ENCODE measurements at places on chromosomes 3 and 15.

DNA sequence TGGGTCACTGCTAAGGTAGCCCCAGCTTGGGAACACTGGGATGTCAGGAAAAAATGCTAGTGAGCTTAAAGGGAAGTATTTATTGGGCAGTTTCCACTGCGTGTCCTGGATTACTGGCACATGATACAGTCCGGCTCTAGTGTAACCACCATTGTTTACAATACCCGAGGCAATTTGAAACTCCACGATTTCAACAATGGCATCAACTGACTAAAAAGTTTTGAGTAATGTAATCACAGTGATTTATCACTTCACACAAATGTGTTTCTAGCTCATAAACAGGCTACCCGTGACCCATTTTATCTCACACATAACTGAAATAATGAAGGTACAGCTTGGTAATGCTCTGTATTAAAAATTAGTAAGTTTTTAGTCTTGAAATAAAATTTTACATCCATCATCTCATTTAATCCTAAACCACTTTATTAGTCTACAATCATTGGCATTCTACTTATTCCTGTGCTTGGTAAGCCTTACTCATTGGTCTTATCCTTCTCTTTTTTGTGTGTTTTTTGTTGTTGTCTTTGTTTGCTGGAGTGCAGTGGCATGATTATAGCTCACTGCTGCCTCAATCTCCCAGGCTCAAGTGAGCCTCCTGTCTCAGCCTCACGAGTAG is 7.6 kb downstream of the ZMAT3 start:
- no peak for DNase-seq

- no peak for DNase-seq
Measured at GRCh38 chr3:179463319-179463718, 12.0 kb upstream of the GNB4 start.

DNA sequence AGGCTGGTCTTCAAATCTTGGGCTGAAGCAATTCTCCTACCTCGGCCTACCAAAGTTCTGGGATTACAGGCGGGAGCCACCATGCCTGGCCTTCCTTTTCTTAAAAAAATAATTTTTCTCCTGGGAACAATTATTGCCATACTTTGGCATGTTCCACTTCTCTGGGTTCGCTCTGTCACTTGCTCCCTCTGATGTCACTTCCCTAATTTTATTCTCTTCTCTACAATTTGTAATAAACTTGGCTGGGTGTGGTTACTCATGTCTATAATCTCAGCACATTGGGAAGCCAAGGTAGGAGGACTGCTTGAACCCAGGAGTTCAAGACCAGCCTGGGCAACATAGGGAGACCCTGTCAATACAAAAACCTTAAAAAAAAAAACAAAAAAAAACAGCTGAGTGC is 6.1 kb upstream of the IMPDH2 start:
- no peak for DNase-seq

GRCh38 chr3:177348974-177349373 is 151.7 kb upstream of the TBL1XR1 start:
- DNase-seq: no peak

DNA sequence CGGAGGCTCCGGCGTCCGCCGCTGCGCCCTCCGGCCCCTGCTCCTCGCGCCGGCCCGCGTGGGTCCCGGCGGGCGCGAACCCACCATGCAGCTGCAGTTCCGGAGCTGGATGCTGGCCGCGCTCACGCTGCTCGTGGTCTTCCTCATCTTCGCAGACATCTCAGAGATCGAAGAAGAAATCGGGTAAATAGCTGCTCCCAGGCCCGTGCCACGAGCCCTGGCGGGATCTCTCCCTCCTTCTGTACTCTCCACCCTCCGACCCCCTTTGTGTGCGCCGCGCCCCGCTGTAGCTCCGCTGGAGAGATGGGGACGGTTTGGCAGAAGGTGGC is 263 bp downstream of the ST8SIA2 start:
- no peak for DNase-seq

DNA sequence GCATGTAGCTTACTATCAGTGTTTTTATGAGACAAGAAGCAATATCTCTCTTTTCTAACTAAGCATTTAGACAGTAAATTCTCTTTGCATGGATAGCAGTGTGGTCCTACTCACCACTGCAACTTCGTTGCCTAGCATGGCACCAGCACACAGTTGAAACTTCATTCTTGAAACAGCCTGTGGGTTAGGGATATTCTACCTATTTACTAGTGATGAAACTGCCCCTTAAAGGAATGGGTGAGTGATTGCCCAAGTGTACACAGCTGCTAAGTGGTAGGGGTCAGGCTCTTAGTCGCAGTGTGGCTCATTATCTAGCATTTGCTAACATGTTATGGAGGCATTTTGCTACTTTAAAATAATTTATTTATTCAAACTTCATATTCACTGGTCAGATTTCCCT is 78.4 kb downstream of the CHL1 start:
- no peak for DNase-seq

DNA sequence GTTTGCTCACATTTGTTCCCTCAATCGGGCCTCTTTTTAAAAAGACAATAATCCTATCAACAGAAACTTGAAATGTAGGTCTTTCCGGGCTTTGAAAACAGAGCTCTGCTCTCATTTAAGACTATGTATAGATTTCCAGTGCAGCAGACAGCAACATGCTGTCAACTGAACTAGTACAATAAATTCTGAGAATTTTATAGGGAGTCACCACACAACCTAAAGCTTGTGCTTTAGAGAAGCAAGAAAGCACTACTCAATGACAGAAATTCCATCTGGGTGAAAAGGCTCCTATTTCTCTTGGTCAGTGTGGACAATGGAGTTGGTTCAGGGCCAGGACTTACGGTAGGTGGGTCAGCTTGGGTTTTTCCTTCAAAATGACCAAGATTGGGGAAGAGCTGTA is 583.5 kb downstream of the ROBO1 start:
- no peak for DNase-seq

DNA sequence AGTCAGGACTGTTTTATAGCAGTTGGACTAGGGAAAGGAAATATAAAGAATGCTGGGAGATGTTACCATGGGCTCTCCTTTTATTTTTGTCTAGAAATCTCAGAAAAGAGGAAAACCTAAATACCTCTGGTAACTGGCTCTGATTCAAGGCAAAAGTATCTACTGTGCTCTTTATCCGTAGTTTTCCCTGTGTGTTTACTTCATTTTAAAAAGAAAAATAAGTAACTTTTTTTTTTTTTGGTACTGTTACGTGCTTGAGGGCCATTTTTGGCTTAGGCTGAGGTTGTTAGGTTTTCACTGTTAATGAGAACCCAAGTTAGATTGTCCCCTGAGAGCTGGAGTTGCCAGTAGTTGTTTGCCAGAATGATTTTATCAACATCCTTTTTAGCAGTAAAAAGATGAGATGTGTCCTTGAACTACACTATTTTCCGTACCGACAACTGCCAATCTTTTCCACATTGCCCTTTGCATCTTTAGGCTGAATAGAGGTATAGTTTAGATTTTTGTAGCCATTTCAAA is 35.8 kb downstream of the IQGAP1 start:
- no peak for DNase-seq

DNA sequence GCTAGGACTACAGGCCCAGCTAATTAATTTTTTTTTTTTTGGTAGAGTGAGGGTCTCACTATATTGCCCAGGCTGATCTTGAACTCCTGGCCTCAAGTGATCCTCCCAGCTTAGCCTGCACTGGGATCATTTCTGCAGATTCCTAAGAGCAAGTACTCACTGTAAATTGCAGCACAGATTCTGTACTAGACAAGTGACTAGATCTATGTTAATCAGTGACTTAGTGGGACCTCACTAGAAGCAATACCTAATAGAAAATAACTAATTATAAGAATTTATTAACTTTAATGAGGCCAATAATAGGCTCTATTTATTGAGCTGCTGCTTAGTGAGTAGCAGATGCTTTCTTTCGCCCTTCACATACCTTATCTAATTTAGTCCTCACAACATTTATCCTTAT is 10.6 kb upstream of the UTS2B start:
- DNase-seq: no peak

GRCh38 chr15:34890424-34890823 is 79.1 kb downstream of the AQR start:
- DNase-seq: no peak

DNA sequence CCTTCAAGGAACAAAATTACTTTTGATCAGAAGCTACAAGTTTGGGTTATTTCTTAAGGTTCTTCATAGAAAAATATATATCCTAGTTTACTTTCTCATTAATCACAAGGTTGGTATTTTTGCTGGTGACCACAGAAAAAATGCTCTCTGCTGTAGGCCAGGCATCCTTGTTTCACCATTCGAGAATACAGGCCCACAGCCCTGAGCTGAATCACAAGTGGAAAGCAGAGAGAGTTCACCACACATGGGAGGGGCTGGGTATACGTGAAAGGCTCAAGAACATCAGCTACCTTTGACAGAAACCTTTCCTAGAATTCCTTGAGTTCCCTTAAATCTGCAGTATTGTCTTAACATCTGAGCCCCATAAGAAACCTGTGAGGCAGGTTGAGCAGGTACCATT is 23.2 kb downstream of the CPEB1 start:
- DNase-seq: no peak

GRCh38 chr3:16841041-16841753 is 43.6 kb upstream of the PLCL2 start:
- DNase-seq: no peak

DNA sequence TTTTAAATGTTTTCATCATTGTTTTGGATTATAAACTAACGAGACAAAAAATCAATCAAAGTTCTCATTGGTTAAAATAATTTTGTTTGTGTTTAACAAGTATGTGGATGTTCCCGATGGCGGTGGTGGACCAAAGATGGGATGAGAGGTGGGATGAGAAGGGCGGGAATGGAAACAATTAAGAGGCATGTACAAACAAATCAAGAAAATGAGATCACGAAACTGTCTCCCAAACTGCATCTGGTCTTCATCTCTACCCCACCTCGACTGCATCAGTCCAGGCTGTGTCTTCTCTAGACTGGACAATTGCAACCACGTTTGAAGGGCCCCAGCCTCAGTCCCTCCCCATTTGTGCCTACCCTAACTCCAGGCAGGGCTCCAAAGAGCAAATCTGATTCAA is 56.1 kb downstream of the SLC12A8 start:
- DNase-seq: no peak

DNA sequence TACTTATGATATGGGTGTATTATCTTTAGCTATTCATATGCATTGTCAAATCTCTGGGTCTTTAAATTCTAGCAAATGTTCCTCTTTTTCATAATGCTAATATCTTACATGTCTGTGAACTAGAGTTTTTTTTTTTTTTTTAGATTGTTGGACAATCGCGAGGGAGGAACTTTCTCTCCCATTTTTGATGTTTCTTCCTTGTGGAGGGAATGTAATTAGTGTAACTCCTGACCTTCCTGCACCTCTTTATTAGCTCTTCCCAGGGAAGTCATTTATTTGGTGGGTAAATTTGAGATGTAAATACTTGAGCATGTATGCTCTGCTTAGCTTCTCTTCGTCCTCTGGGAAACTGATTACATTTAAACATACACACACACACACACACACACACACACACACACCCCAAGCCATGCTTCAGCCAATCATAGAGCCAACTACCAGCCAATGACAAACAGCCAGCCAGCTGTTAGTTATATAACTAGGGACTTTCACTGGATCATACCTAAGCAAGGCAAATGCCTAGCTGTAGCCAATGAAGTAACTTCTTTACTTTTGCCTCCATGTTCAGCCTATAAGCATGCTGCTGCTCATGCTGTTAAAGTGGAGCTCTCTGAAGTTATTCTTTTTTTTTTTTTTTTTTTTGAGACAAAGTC is 8.3 kb upstream of the USP8 start:
- no peak for DNase-seq

DNA sequence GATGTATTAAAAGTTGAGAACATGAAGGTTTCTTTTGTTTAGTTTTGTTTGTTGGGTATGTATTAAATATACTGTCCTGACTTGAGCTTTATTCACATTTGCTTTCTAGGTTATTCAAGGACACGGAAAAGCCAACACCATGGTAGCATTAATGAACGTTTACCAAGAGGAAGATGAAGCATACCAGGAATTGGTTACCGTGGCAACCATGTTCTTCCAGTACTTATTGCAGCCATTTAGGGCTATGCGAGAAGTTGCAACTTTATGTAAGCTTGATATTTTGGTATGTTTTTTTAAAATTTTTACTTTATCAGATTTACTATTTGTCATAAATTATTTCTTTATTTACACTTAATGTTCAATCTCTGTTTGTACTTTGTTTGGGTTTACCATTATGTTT is 3.6 kb downstream of the WHAMM start:
- no peak for DNase-seq

DNA sequence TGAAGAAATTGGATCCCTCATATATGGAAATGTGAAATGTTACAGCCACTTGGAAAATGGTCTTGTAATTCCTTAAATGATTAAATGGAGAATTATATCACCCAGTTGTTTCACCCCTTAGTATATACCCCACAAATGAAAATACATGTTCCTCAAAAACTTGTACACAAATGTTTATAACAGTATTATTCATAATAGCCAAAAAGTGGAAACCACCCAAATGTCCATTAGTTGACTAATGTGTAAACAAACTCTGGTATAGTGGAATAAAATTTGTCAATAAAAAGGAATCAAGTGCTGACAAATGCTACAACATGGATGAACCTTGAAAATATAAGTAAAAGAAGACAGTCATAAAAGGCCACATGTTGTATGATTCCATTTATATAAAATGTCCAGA is 12.5 kb downstream of the FAM162A start:
- DNase-seq: no peak

DNA sequence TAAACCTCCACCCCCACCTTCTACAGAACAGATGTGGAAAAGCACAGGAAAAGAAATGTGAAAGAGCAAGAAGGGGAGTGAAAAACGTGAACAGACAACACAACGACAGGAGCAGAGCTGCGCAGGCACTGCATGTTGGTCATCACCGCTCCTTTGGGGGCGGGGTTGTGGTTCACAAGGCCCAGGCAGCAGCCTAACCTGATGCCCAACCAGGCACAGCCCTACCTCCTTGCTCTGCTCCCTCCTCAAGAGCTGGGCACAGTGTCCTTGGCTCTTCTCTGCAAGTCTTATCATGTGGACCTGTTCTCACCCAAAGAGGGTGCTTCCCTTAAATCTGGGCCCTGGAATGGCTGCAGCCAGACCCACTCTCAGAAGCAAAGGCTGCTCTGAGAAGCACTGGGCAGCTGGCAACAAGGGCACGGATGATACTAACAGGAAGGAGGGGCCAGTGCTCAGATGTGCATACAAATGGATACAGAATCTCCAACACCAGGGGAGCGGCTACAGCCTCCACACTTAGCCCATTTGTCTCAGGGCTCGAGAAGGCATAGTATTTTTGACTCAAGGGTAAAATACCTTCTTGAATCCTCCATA is 64.6 kb downstream of the DHX30 start:
- no peak for DNase-seq

GRCh38 chr3:49248840-49249227 is 28.2 kb downstream of the C3orf62 start:
- no peak for DNase-seq

DNA sequence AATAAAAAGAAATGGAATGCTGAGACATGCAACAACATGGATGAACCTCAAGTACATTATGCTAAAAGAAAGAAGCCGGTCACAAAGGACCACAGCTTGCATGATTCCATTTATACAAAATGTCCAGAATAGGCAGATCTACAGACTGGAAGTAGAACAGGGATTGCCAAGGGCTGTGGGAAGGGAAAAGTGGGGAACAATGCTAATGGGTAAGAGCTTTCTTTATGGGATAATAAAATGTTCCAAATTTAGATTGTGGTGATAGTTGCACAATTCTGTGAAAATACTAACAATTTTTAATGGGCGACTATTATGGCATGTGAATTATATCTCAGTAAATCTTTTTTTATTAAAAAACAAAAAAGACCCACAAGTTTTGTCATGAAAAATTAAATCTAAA is 106.2 kb downstream of the TMCO5A start:
- DNase-seq: no peak

- DNase-seq: no peak
Measured at GRCh38 chr3:109943181-109943580, 605.8 kb upstream of the DPPA4 start.

All from activated CD4-positive, CD25-positive, alpha-beta regulatory T cell (primary cell).